ENCODE measurements at places on chromosomes 4 and X. TPM values are rescaled to one million over a fixed set of nuclear protein-coding genes. Genes with fewer than 3 reads are reported as not detected.

DNA sequence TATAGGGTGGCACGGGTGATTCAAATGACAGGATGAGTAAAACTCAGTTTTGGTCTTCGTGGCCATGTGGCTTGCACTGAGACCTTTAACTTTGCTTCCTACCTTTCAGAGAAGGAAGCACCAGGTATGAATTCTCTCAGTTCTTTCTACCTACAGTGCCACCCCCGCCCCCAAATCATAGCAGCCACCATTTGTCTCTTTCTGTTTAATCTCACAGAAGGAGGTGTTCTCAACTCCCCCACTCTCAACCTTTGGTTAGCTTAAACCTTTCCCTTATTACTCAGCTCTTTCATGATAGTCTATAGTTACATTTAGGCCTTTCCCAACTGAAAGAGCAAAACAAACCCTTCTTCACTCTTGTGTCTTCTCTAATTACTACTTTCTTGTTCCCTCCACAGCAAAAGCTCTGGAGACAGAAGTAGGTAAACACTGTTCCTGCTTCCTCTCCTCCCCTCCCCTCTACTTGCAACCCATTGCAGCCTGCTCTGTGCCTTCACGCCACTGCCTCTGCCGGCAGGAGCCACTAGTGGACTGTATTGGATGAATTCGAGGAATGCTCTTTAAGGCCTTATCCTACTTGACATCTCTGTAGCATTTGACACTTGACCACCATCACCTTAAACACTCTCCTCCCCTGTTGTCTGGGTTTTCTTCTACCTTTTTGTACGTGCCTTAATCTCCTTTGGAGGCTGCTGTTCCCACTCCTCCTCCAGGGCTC, 123.7 kb downstream of the AFF1 start:
- no peak for DNase-seq

GLUD2 gene
- 0.13 TPM for total RNA-seq

GRCh38 chr4:71009086-71009485, 15.6 kb downstream of the DCK start:
- DNase-seq, result no peak

GUCY1A1 gene
- 0.48 TPM for total RNA-seq
